Activated T-cell treated with anti-CD3 and anti-CD28 coated beads, Interleukin-2, amount 50 U/mL, for 72 hours (primary cell): ENCODE measurements at places on chromosomes 7 and 10.

DNA sequence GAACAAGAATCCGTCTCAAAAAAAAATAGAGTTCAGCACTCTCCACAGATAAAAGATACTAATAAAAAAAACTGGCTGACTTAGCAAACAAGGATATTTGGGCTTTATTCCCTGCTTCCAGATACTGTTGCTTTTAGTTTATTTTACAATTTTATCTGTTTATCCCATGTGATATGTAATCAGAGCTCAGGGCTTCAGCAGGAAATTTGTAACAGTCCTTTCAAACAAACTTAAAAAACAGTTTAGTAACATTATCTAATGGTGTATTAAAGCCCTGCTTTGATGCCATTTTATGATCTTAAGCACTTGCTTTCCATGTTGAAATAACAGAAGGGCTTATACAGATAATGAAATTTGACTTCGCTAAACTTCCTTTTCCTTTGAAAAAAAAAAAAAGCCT lies 28.1 kb downstream of the DCLRE1A start:
- H3K4me3 ChIP-seq = no peak overlapping the region
- peaks cover 6% of the 10 kb centered on the region for H3K27me3 ChIP-seq
- H3K36me3 ChIP-seq = no peaks in the 10 kb centered on the region
- H3K27ac ChIP-seq = no peak overlapping the region

- H3K27ac ChIP-seq = no peak overlapping the region
- no peak overlapping the region for H3K4me3 ChIP-seq
- no peak for DNase-seq
- no peaks in the 10 kb centered on the region for H3K36me3 ChIP-seq
- no peaks in the 10 kb centered on the region for H3K27me3 ChIP-seq
Observed at GRCh38 chr7:137094-137891, 55.1 kb upstream of the FAM20C start.

GRCh38 chr7:134405299-134405698 lies 53.6 kb downstream of the AKR1B1 start:
- H3K27ac ChIP-seq = no peak overlapping the region
- H3K4me1 ChIP-seq = no peaks in the 10 kb centered on the region
- no peak for DNase-seq
- no peaks in the 10 kb centered on the region for H3K36me3 ChIP-seq
- H3K4me3 ChIP-seq = no peak overlapping the region
- H3K27me3 ChIP-seq = peaks cover 7% of the 10 kb centered on the region

- H3K27ac ChIP-seq = no peak overlapping the region
- no peak overlapping the region for H3K4me3 ChIP-seq
- H3K27me3 ChIP-seq = no peaks in the 10 kb centered on the region
- no peak for DNase-seq
- H3K36me3 ChIP-seq = peaks cover 2% of the 10 kb centered on the region
- H3K4me1 ChIP-seq = no peaks in the 10 kb centered on the region
Observed at GRCh38 chr7:124208642-124209041, 175.8 kb upstream of the TMEM229A start.

DNA sequence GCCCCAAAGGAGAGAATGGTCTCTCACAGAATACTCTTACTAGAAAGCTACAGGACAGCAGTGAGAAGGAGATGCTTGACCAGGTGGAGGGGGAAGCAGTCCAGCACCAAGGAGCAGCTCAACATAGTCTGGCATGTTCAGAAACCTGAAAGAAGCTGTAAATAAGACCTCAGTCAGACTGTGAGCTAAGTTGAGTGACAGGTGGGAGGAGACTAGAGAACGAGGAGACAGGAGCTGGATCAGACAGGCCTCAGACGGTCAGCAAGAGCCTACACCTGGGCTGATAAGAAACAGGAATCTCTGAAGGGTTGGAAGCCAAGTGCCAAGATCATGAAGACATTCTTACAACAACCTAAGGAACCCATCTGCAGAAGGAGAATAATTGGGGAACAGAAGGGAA lies 54.5 kb downstream of the ELMO1 start:
- peak overlapping the region; percentile 1 for H3K27ac ChIP-seq
- H3K4me1 ChIP-seq = peaks cover 85% of the 10 kb centered on the region
- H3K4me3 ChIP-seq = no peak overlapping the region

- peaks cover 61% of the 10 kb centered on the region for H3K27me3 ChIP-seq
- no peaks in the 10 kb centered on the region for H3K36me3 ChIP-seq
Observed at GRCh38 chr7:29236649-29237048, 42.1 kb downstream of the CHN2 start.

- no peak overlapping the region for H3K27ac ChIP-seq
- no peaks in the 10 kb centered on the region for H3K4me1 ChIP-seq
- no peaks in the 10 kb centered on the region for H3K36me3 ChIP-seq
- no peaks in the 10 kb centered on the region for H3K27me3 ChIP-seq
Observed at GRCh38 chr10:20977300-20977699, 80.2 kb upstream of the NEBL start.

DNA sequence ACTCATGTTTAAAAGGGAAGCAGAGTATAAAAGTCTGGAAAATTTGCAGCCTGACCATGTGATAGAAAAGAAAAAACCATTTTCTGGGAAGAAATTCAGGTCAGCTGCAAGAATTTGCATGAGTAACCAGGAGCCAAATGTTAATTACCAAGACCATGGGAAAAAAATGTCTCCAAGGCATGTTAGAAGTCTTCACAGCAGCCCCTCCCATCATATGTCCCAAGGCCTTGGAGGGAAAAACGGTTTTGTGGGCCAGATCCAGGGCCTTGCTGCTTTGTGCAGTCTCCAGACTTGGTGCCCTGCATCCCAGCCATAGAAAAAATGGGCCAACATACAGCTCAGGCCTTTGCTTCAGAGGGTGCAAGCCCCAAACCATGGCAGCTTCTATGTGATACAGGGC lies 1019.6 kb upstream of the SORCS1 start:
- no peak overlapping the region for H3K4me3 ChIP-seq
- no peaks in the 10 kb centered on the region for H3K4me1 ChIP-seq
- H3K27me3 ChIP-seq = no peaks in the 10 kb centered on the region
- no peak overlapping the region for H3K27ac ChIP-seq
- DNase-seq = no peak

GRCh38 chr7:30525429-30525828 lies 20.8 kb upstream of the GGCT start:
- H3K27me3 ChIP-seq = no peaks in the 10 kb centered on the region
- no peak for DNase-seq
- H3K4me1 ChIP-seq = peaks cover 15% of the 10 kb centered on the region
- H3K36me3 ChIP-seq = no peaks in the 10 kb centered on the region

GRCh38 chr7:118214833-118215182 lies 9.7 kb upstream of the ANKRD7 start:
- no peak for DNase-seq
- peaks cover 14% of the 10 kb centered on the region for H3K4me1 ChIP-seq
- H3K27me3 ChIP-seq = peaks cover 11% of the 10 kb centered on the region
- no peaks in the 10 kb centered on the region for H3K36me3 ChIP-seq
- H3K27ac ChIP-seq = peak overlapping the region; percentile 83
- peak overlapping the region; percentile 88 for H3K4me3 ChIP-seq

- no peak overlapping the region for H3K27ac ChIP-seq
- H3K27me3 ChIP-seq = no peaks in the 10 kb centered on the region
- no peak overlapping the region for H3K4me3 ChIP-seq
- no peak for DNase-seq
- H3K36me3 ChIP-seq = no peaks in the 10 kb centered on the region
Observed at GRCh38 chr7:101974393-101974792, 157.0 kb downstream of the CUX1 start.

DNA sequence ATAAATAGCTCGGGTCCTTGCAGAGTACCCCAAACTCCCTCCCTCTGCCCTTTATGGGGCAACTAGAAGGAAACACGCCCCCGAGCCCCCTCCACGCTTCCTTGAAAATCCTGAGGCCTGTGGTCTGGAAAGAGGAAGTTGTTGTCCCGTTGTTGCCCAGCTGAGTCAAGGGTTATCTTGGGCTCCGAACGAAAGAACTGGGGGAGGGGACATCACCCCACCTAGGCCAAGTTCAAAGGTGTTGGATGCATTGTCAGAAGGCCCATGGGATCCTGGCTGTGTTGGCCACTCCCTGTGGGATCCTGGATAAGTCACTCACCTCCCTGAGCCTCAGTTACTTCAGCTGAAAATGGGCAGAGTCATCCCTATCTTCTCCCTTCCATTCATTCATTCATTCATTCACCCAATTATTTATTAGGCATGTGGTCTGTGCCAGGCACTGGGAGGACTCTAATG lies at the start of gene CCL24:
TSS of gene CCL24 (minus strand) at position 26 of the 456 bp plus-strand sequence. CDS start 91 bp downstream, outside the sequence.
- no peaks in the 10 kb centered on the region for H3K27me3 ChIP-seq
- H3K4me3 ChIP-seq = no peak within 1 kb of the TSS
- no peaks in the 10 kb centered on the region for H3K36me3 ChIP-seq
- H3K4me1 ChIP-seq = no peaks in the 10 kb centered on the region
- H3K27ac ChIP-seq = no peak within 1 kb of the TSS

DNA sequence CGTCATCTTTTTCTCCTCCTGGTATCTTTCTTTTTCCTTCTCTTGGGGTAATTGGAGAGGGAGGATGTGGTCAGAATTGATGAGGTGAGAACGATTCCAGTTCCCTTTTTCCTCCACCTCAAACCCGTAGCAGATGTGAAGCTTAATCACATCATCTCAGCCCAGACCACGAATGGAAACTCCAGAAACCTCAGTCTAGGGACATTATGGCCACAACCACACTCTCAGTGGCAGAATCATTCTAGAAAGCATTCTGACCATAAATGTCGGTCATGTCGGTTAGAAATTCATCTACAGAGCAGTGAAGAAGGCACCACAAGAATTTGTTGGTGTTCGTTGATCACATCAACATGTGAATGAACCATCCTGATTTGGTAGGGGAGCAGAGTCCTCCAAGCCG lies 78.7 kb downstream of the GATA3 start:
- peak overlapping the region; percentile 88 for H3K27ac ChIP-seq
- H3K27me3 ChIP-seq = peaks cover 6% of the 10 kb centered on the region
- peak; percentile 78 for DNase-seq
- no peaks in the 10 kb centered on the region for H3K36me3 ChIP-seq
- H3K4me3 ChIP-seq = peak overlapping the region; percentile 73

DNA sequence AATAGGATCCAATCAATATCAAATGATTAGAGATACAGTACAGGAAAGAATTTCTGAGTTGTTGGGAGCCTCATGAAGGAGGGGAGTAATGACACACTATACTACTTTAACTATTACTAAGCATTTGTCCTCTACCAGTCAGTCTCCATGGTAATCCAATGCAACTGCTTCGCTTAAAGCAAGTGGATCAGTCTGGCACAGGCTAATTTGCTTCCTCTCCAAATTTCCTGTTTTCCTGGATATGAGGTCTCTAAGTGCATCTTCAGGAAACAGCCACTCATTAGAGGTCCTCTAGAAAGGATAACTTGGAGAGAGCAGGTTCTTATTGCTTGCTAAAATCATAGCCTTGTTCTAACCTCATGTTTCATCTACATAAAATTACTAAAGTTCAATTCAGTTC lies 8.4 kb upstream of the SEPTIN7 start:
- no peak for DNase-seq
- peaks cover 14% of the 10 kb centered on the region for H3K36me3 ChIP-seq
- no peak overlapping the region for H3K4me3 ChIP-seq
- H3K4me1 ChIP-seq = no peaks in the 10 kb centered on the region
- H3K27me3 ChIP-seq = peaks cover 6% of the 10 kb centered on the region
- H3K27ac ChIP-seq = no peak overlapping the region

DNA sequence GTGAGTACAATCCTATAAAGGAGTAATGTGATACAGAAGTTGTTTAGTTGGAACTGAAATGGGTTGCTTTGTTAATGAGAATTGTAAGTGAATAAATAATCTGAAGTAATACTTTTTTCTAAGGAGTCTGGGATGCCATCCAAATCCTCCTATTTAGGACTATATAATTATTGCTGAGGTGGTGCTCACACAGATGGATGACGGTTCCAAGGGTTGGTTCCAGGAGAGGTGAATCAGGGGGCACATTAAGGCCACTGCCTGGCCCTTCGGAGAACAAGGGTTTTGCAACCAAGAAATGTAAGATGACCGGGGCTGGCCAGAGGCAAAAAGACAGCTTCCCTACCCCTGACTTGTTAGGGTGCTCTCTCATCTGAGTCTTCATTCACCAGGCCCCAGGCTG lies 352.7 kb downstream of the PHTF2 start:
- no peak overlapping the region for H3K27ac ChIP-seq
- no peaks in the 10 kb centered on the region for H3K27me3 ChIP-seq
- H3K4me3 ChIP-seq = no peak overlapping the region
- no peaks in the 10 kb centered on the region for H3K4me1 ChIP-seq
- H3K36me3 ChIP-seq = no peaks in the 10 kb centered on the region
- no peak for DNase-seq

- no peak overlapping the region for H3K27ac ChIP-seq
- peaks cover 35% of the 10 kb centered on the region for H3K4me1 ChIP-seq
- H3K4me3 ChIP-seq = no peak overlapping the region
- H3K36me3 ChIP-seq = no peaks in the 10 kb centered on the region
- H3K27me3 ChIP-seq = no peaks in the 10 kb centered on the region
Observed at GRCh38 chr7:139701908-139702307, 75.9 kb downstream of the HIPK2 start.

- H3K4me3 ChIP-seq = no peak overlapping the region
- H3K4me1 ChIP-seq = no peaks in the 10 kb centered on the region
- H3K27me3 ChIP-seq = peaks cover 8% of the 10 kb centered on the region
- no peak overlapping the region for H3K27ac ChIP-seq
- no peak for DNase-seq
- peaks cover 1% of the 10 kb centered on the region for H3K36me3 ChIP-seq
Observed at GRCh38 chr7:91537260-91538152, 273.3 kb downstream of the FZD1 start.

DNA sequence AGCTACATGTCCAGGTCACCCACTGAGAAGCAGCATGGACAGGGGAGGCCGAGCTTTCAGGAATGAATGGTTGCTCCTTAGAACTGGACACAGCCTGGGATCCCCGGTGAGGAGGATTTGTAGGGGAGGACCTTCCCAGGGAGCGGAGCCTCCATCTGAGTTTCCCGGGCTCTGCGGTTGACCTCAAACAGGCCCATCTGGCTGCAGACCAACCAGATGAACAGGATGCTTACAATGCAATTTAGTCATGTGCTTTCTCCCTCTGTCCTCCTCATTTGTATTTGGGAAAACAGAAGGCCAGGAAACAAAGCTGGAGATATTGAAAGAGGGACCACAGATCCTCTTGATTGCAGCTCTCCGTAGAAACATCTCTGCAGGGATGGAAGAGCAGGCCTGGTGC lies 104.8 kb downstream of the EMX2 start:
- no peak for DNase-seq
- no peak overlapping the region for H3K27ac ChIP-seq
- H3K4me3 ChIP-seq = no peak overlapping the region
- H3K36me3 ChIP-seq = no peaks in the 10 kb centered on the region

- H3K4me1 ChIP-seq = no peaks in the 10 kb centered on the region
- H3K27ac ChIP-seq = no peak overlapping the region
- no peak for DNase-seq
- H3K27me3 ChIP-seq = no peaks in the 10 kb centered on the region
- peaks cover 5% of the 10 kb centered on the region for H3K36me3 ChIP-seq
Observed at GRCh38 chr7:762885-763284, 35.8 kb upstream of the PRKAR1B start.
